Globus pallidus (tissue), 1 donor: ENCODE measurements at places on chromosomes 16 and 17.

DNA sequence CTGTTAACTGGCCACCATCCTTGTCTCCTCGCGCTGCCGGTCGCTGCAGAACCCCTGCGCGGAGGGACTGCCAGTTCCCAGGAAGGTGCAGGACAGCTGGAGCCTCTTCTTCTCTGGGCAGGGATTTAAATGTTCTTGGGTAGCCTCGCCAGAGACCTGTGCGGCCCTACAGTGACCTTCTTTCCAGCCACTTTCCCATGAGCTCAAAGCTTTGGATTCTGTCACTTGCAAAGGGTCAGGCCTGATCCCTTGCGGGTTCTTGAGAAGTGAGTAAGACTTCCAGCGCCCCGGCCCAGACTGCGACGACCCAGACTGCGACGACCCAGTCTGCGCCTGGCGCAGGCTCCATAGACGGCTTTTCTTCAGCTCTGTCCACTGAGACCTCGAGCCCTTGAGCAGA lies 1.4 kb upstream of the SLFN5 start:
- DNase-seq, result no peak

DNA sequence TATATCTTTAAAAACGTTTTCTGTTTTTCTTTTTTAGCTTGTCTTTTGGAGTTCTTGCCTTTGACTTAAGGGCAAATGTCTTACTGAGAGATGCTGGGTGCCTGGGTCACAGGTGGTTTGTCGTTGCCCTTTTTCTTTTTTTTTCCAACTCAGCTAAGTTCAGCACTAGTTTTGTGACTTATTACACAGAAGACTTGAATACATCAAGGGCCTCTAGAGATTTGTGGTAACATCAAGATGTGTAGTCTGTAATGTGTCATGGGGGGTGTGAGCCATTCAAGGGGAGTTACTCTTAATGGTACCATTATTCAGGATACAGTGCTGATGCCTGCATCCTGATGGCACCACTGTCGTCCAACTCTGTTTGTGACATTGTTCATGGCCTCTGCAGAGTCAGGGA lies 95.1 kb downstream of the PRKCA start:
- no peak for DNase-seq

DNA sequence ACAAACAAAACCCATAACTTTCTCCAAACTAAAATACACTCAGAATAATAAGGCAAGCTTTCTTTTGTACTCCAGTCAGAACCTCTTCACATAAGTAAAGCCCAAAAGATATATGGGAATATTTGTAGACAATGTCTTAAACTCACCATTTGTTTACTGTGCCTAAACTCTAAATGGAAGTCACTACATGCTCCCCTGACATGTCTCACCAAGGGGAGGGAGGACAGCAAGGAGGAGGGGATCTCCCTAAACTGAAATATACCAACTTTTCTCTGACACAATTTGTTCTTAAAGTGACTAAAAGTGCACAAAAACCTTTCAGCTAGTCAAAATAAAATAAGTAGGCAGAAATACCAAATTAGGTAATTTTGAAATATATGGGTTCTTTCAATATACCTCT lies 38.5 kb downstream of the GRB7 start:
- no peak for DNase-seq

DNA sequence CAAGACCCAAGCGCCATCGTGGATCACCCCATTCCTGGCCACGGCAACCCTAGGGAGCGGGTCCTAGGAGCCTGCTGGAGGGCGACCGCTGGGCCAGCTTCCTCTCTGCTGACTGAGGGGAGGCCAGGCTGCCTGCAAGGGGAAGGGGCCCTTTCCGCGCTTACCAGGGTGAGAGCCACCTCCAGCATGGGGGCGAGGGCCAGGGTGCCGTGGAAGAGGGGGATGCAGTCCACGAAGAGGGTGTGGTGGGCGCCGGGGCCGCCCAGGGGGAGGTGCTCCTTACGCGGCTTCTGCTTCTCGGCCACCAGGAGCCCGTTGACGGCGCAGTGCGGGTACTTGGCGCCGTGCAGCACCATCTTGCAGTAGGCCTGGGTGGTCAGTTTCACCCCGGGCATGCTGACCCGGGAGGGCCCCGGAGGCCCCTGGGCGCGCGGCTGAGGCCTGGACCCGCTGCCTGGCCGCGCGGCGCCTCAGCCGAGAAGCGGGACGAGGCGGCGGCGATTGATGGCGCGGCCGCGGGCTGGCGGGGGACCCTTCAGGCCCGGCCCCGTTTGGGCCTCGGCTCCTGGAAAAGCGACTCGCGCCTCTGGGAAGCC lies 345 bp downstream of the EMC8 start:
- no peak for DNase-seq

- DNase-seq, result peak; percentile 38
Observed at GRCh38 chr17:19539040-19539399, 5.4 kb downstream of the SLC47A1 start.

GRCh38 chr16:71214746-71215381 lies 15.7 kb downstream of the HYDIN start:
- peak; percentile 14 for DNase-seq
